ENCODE measurements at places on chromosomes 3 and 15. TPM values are rescaled to one million over a fixed set of nuclear protein-coding genes. Genes with fewer than 3 reads are reported as not detected.

DNA sequence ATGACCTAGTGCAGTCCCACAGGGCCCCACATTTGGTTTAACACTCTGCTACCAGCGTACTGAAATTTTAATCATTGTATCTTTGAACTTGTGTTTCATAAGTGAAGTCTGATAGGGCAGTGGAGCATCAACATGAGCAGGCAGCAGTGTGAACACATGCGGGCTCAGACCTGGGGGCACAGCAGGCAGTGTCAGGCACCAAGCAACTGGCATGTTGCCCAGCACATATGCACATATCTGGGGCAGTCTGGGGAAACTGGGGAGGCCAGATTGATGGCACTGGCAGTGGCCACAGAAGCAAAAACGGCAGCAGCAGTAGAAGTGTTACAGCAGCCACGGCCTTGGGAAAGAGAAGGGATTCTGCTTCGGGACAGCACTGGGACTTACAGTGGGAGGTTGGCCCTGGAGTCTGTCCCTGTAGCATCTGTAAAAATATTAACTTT, 353.9 kb upstream of the KCNMB2 start:
- no peak for DNase-seq

DNA sequence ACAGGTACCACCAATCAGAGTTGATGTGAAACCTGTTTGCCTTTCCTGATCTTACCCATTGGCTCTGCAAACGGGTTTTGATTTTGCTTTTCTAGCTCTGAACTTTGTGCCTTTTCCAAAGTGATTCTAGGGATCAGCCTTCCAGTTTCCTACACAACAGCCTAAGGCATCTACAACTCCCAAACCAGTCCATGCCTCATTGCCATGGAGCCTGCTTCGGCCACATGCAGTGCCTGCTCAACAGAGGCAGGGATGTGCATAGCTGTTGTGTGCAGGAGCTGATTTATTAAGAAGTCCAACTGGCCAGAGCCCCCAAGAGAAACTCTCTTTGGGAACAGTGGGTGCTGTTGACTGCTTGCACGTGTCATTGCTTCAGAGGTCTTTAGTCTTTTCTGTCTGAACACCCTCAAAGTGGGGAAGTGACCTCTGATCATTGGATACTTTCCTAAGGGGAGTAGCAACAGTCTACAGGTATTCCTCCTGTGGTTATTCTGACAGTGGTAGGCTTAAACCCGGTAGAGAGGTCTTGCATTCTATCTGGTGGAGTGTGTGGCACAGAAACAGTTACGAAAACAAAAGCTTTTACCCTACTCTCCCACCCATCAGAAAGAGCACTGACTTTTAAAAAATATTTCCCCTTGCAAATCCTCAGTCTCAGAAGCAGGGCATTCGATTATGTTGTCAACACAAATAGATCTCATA, 36.6 kb upstream of the THSD4 start:
- DNase-seq = no peak

DNA sequence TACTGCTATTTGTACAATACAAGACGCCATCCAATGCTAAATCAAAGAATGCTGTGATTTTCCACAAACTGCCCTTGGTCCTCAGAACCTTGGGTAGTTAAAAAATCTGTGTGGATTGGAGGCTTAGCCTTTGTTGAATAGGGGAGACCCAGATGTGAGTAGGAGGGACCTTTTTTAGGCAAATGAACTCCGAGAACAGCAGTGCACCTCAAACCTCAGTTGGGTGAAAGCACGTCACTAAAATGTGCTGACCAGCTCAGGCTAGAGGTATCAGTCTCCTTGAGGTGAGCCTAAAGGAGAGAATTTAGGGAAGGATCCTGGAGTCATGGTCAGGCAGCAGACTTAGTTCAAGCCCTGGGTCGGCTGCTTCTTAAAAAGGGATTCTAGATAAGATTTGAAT, 200.7 kb downstream of the SOX2 start:
- DNase-seq = no peak

DNA sequence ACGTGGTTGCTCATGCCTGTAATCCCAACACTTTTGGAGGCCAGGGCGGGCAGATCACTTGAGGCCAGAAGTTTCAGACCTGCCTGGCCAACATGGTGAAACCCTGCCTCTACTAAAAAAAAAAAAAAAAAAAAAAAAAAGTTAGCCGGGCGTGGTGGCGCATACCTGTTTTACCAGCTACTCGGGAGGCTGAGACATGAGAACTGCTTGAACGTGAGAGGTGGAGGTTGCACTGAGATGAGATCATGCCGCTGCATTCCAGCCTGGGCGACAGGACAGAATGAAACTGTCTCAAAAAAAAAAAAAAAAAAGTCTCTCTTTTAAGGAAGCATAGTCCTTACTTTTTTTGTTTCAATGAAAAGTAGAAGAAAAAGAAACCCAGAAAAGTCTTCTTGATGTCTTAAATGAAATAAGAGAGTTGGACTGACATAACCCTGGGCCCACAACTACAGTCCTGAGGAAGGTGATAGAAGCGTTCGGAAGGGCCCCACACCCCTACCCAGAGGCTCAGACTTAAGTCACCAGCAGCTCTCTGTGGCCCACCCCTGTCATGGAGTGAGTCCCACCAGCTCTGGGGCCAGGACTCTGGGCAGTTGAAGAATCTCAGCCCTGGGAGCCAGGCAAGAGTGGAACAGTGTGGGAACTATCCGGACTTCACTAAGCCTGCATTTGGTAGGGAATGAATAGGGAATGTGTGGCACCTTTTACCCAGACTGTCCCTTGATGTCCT, 2.6 kb downstream of the NME9 start:
- DNase-seq = no peak

DNA sequence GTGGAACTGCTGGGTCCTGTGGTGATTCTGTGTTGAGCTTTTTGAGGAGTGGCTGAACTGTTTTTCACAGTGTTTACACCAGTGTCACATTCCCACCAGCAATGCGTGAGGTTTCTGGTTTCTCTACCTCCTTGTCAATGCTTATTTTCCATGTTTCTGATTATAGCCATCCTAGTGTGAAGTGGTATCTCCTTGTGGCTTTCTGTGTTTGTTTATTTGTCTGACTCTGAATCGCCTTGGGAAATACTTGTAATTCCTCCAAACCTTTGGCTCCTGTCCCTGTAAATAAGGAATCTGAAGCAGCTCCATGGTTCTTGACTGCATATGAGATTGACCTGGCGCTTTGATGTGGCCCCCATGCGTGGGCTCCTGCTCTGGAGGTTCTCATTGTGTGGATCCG, 20.6 kb downstream of the FAN1 start:
- DNase-seq = no peak

CHP1 gene
- polyA plus RNA-seq = 45.8 TPM

ANKRD34C gene
- not detected for polyA plus RNA-seq

RETNLB gene
- not detected for polyA plus RNA-seq

DNA sequence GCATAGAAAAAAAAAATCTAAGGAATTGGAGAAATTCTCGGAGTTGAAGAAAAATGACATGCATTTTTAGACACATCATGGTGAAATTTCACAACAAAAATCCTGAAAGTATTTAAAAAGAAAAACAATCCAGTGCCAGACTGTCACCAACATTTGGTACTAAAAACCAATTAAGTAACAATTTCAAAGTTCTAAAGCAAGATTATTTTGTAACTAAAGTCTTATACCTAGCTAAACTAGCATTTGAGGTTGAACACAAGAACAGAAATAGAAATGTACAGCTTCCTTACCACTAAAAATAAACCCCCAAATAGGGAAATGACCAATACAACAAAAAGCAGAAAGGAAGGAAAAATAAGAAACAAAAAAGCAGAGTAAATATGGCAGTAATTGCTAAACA, 11.9 kb downstream of the TOMM70 start:
- DNase-seq = no peak

DNA sequence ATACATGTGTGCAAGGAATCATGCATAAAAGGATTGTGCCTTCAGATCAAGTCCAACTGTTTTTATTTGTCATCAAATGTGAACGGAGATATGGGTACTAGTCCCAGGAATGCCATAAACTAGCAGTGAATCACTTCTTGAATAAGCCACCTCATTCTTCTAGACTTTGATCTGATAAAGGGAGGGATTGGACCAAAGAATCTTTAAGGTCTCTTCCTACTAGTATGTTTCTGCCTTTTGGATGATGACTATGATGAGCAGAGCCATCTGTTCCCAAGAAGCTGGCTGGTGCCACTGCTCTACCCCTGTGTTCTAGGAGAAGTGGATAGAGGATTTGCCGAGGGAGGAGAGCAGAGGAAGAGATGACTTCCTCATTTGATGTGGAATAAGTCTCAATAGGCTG, 28.8 kb upstream of the UACA start:
- DNase-seq = no peak

ZDHHC23 gene
- 0.77 TPM for polyA plus RNA-seq

MAPK6 gene
- 16.6 TPM for polyA plus RNA-seq

DNA sequence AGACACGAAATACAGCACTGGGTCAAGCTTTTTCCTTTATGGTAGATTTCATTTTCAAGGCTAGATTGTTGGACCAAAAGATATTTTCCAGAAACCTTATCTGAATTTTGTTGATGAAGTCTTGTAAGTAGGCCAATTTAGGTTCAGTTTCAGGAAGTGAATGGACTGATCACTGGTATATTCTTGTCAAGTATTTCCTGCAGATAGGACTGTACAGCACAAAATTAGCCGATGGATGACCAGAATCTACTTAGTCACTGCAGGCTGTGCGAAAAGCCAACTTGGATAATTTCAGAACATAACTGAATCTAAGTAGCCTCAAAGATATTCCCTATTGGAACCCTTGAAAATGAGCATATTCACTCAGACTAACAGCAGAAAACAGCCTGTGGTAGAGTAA, 206.5 kb downstream of the NR1D2 start:
- no peak for DNase-seq

- DNase-seq = no peak
Observed at GRCh38 chr15:46496491-46497115, 861.8 kb downstream of the SQOR start.

UBE2E1 gene
- 88.1 TPM for polyA plus RNA-seq

DNA sequence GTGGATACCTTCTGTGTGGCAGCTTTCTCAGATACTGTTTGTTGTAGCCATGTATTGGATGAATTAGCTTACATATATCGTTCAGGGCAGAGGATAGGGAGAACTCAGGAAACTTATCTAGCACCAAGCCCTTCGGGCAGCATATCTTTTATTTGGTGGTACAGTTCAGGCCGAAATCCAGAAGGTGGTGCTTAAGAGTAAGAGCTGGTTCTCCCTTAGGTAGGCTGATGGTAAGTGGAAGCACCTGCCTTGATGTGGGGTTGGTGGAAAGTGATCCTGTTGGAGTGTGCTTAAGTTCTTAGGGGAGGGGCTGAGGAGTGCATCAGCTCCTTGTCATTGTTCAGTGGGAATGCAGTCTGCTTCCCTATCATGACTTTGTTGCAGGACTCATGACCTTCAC, 187.5 kb downstream of the DOCK3 start:
- no peak for DNase-seq

DNA sequence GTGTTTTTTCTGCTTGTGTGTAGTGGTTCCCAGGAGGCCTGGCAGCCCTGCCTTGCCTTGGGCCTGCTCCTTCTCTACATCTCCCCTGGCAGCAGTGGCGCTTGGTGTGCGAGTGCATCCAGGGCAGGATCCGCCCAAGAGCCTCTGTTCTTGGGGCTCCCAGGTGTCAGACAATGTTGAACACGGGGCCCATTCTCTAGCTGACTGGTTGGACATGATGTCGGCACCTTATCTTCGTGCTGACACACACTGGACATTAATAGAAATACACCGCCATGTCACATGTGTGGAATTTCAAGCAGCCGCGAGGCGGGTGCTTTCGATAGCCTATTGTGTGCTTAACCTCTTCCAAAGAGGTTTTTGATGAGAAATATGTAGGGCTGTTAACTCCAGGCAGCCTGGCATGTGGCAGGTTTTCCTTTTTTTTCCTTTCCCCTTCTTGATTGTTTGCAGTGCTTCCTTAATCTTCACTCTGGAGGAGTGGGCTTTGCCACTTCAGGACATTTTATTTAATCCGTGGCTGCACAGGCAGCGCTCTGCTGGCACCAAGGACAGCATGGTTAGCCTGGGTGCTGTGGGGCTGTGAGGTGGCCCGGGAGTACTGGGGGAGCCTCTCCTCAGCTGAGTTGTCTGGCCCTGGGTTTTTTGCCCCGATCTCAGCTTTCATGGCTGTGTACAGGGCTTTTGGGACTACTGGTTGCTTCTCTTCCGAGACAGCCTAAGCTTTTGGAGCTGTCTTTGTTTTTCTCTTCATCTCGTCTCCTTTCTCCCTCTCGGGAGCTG, 42.5 kb downstream of the CHCHD6 start:
- DNase-seq = peak; percentile 20

GRCh38 chr15:72559781-72560180, 85.7 kb downstream of the ARIH1 start:
- no peak for DNase-seq

CHRM5 gene
- not detected for polyA plus RNA-seq

- DNase-seq = no peak
Observed at GRCh38 chr15:57806003-57806402, 99.5 kb downstream of the POLR2M start.

DNA sequence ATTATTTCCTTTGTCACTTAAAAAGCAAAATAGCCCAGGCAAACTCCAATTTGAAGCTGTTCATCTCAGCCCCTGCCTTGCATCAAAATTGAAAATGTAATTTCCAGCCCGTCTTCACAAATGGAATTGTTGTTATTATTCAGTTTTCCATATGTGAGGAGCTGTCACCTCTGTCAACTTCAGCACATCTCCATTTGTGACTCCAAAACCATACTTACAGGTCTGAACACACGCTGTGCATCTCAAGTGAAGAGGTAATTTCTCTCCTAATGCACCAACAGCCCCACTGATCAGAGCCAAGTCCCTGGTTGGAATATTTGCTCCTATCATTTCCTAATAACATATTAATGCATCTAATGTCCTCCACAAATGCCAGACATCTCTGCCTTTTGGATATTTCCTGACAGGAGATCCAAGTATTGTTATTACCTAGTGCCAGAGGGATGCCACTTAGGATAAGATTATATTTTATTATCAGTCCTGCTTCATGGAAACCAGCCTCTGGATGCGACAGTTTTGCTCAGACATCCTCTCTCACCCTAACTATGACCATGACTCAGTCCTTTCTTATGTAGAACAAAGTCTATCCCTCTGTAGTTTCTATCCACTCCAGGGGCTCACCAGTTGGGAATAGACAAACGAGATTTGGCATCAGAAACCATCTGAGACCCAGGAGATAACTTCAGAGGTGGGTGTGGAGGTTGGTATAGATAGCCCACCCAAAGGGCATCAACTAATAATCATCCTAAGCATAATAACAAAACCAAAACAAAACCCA, 379.8 kb downstream of the VPS13C start:
- no peak for DNase-seq

GRCh38 chr15:99016680-99017321, 9.2 kb upstream of the PGPEP1L start:
- DNase-seq = peak; percentile 72

- DNase-seq = no peak
Observed at GRCh38 chr3:111802700-111803099, 56.4 kb upstream of the PHLDB2 start.

GXYLT2 gene
- polyA plus RNA-seq = 0.36 TPM

- no peak for DNase-seq
Observed at GRCh38 chr3:40745381-40746106, 220.8 kb downstream of the ZNF621 start.

- DNase-seq = no peak
Observed at GRCh38 chr15:45674677-45675076, 39.8 kb downstream of the SQOR start.

GALNT15 gene
- polyA plus RNA-seq = not detected

GRCh38 chr15:41698779-41699178, 38.6 kb downstream of the MGA start:
- DNase-seq = peak; percentile 47

GRCh38 chr3:63385629-63386028, 107.5 kb downstream of the SYNPR start:
- DNase-seq = no peak

KCNH8 gene
- polyA plus RNA-seq = not detected

CLEC3B gene
- not detected for polyA plus RNA-seq

DUOXA2 gene
- polyA plus RNA-seq = not detected

DPPA2 gene
- polyA plus RNA-seq = not detected

TF gene
- polyA plus RNA-seq = under 0.01 TPM

- DNase-seq = peak; percentile 18
Observed at GRCh38 chr15:61584410-61584809, 355.3 kb upstream of the RORA start.
